Fibroblast of lung (primary cell): ENCODE measurements at places on chromosomes 12 and 14. TPM values are rescaled to one million over a fixed set of nuclear protein-coding genes. Genes with fewer than 3 reads are reported as not detected.

The SLC17A8 gene
- total RNA-seq, result not detected in 2 replicates

The GLIPR1 gene
- total RNA-seq, result 36.0 and 59.8 TPM in 2 replicates

The IL22 gene
- total RNA-seq, result not detected in 2 replicates

The KCNC2 gene
- not detected in 2 replicates for total RNA-seq

The LHX5 gene
- total RNA-seq, result not detected in 2 replicates

The SSTR1 gene
- 1.8 and 3.0 TPM in 2 replicates for total RNA-seq

The ESRRB gene
- total RNA-seq, result not detected in 2 replicates

The TTC9 gene
- 1.3 and 4.3 TPM in 2 replicates for total RNA-seq

The DBX2 gene
- total RNA-seq, result not detected in 2 replicates
